ENCODE measurements at places on chromosomes 7 and 10. TPM values are rescaled to one million over a fixed set of nuclear protein-coding genes. Genes with fewer than 3 reads are reported as not detected.
A peak's percentile ranks its signal among the peaks of the same experiment; 100 is the strongest.

- DNase-seq: no peak
Measured at GRCh38 chr10:79387466-79387973, 40.3 kb downstream of the PPIF start.

DNA sequence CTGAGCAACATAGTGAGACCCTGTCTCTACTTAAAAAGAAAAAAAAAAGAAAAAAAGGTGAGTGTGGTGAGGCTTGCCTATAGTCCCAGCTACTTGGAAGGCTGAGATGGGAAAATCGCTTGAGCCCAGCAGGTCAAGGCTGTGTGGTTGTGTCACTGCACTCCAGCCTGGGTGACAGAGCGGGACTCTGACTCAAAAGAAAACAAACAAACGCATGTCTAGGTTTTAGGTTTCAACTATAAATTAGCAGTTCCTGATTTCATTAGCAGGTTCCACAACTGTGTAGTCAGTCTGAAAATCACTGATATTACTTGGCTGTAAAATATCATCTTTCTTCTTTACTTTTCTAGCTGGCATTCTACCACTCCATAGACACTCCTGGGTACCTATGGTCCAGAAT, 155.7 kb upstream of the HGF start:
- no peak for DNase-seq

- peak; percentile 61 for DNase-seq
Measured at GRCh38 chr10:52951824-52952223, 179.2 kb upstream of the MBL2 start.

GRCh38 chr7:18547509-18548187, 52.1 kb downstream of the HDAC9 start:
- no peak for DNase-seq

DNA sequence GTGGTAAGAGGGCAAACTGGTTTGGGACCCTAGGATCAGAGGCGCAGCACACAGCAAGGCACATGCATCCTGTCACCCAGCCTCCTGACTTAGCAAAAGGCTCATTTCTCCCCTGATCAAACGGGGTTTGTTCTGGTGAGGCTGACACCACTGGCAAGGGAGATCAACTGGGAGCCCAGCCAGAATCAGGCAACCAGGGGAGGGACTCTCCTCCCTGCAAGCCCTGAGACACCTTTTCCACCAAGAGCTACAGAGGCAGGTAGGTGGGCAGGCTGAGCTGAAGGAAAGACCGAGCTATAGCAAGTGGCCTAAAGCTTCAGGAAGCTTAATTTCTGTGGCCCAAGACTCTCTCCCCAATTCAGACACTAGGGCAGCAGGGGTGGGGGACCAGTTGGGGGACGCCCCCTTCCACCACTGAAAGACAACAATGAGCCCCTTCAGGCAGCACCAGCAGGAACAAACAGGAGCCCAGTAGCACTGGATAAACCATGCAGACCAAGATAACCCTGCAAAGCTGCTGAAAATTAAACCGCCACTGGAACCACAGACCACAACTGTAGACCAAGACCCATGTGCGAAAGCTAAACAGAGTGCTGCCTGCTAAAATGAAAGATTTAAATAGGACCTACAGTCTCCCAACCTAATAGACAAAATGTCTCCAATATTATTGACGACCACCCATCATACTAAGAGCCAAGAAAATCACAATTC, 27.1 kb upstream of the SAR1A start:
- no peak for DNase-seq

DNA sequence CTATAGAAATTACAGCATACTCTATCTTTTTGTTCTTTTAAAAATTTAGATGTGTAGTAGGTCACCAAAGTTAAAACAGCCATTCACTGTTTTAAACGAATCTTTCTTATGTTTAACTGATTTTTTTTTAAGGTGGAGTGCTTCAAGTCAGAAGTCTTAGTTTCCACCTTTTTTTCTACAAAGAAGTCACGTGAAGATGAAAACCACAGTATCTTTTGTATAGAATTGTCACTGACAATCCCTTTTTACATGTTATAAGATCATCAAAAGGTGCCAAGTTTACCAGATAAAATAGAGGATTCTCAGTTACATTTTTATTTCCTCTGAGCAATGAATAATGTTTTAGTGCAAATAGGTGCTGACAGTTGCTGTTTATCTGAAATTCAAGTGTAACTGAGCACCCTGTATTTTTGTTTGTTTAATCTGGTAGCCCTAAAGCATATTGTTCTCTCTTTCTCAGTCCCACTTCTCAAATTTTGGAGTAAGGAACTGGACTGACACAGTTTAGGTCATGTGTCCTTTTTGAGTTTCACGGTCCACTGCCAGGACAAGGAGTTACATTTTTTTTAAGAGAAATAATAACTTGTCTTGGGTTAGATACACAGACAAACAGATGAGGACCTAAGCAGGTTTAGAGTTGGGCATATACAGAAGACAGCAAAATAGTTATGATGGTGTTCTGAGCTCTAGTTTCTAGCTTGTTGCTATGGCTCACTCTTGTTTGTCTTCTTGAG, 233.2 kb upstream of the MBL2 start:
- no peak for DNase-seq

DNA sequence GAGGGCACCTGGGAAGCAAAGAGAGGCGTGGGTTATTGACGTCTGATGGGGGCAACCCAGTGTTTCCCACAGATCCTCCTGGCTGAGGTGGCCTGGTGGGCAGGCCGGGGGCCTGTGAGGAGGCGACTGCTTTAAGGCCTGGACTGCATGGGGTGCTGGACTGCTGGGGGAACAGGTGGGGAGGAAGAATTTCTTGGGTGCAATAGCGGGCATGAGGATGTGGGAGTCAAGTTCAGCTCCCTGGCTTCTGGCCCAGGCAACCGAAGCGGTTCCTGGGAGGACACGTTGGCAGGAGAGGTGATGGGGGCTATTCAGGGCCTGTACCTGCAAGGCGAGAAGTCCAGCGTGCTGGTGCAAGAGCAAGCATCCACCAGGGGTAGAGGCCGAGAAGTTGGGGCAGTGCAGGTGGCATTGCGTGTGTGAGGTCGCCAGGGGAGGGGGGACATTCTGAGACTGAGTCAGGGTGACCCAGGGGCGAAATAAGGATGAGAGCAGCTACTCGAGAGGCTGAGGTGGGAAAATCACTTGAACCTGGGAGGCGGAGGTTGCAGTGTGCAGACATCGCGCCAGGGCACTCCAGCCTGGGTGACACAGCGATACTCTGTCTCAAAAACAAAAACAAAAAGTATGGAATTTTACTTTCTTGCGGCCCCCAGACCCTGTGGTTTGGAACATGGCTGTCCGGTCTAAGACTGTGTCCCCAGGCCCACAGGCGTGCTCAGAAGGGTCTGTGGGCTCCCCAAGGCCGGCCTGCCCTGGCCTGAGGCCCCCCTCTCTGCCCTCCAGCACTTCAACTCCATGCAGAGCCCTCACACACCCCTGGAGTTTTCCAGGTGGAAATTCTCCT, 53.6 kb upstream of the ELN start:
- DNase-seq: no peak

DNA sequence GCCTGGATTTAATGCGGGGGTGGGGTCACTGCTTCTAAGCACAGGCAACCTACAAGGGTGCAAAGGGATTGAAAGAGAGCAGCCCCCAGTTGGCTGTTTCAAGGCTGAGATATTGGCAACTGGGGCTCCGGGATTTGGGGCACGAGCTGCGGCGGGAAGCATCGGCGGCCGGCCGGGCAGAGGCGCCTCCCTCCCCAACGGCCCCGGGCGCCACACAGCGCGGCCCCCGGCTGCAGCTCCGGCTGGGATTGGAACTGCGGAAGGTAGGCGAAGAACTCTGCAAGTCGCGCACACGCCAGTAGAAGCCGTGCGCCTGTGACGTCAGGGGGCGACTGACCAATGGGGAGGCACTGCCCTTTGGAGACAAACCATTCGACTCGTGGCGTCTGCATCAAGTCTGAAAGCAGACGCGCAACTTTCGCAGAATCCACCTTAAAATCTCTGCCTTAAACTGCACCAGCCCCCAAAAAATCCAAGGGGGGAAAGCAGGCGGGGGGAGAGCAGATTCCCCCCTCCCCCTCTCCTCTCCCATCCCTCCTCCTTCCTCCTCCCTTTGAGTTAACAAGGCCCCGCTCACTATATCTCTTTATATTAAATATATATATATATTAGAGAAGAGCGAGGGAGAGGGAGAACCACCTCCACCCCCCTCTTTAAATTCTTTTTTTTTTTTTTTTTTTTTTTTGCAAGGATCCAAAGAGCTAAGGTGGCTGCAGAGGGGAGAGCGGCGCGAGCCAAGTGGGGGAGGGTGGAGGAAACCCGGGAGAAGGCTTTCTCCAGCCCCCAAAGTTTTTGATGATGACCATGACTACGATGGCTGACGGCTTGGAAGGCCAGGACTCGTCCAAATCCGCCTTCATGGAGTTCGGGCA, at the start of gene DLX6:
TSS of gene DLX6 (plus strand) at position 371 of the 872 bp plus-strand sequence. CDS start at position 796, 425 bp downstream.
- DNase-seq: no peak

DNA sequence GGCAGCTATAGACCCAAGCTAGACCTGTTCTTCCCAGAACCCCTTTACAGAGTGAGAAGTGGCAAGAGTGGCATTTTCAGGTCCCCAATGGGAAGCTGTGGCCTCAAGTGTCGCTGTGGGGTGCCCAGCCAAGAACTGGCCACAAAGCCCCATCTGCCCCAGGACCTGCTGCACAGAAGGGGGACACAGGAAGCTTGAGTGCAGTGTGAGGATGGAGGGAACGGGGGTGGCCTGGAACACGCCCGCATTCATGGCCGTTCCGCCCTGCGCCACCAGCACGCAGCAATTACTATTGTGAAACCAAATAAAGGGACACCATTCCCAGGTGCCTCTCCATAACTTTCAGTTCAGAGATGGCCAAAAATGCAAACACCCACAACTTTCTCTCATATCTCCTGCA, 237.6 kb upstream of the TCERG1L start:
- DNase-seq: no peak

DNA sequence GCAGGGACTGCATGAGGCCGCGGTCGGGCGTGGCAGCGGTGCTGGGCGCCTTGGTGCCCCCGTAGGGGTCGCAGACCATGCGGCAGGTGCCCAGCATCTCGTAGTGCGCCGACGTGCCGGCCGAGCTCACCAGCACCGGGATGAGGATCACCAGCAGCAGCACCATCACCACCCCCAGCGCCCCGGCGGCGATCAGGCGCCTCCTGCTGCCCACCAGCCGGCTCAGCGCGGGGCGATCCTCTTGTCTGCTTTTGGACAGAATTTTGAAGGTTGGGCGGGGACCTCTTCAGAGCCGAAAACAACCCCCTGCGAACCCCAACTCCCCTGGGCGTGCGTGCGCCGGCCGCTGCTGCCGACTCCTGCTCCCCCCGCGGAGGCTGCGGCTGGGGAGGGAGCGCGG, 779 bp downstream of the C1QL3 start:
- DNase-seq: peak; percentile 56

DNA sequence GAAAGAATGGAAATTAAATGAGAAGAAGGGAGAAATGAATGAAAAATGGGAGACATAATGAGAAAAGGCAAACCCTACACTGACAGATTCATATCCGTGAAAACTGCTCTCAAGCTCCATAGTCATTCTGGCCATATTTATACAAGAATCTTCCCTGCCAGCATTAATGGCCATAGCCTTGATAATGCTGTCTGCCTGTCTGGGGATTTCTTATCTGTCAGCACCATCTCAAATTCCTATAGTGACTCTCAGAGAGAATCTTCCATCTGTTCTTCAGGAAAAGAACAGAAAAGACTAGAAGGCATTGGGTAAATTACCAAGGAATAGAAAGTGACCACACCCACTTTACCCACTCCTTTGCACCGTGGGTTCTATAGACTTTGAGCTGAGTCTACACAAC, 295.9 kb downstream of the PLXNA4 start:
- DNase-seq: no peak

- no peak for DNase-seq
Measured at GRCh38 chr10:114593240-114593792, 64.8 kb downstream of the ABLIM1 start.

GRCh38 chr7:111043561-111043960, 47.4 kb upstream of the LRRN3 start:
- no peak for DNase-seq

DNA sequence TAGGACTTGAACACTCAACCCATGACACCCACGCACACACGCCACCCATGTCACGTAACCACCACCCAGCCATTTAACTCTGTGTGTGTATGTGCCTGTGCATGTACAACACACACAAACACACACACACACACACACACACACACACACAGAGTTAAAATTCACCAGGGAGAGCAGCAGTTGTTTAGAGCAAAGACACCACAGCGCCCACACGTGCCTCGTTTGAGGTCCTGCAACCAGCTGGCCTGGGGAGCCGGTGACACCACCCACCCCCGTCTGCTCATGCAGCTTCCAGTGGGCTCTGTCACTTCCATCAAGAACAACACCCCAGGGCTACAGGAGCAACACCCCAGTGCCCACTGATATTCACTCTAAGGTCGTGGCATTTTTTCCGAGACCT, 97.4 kb downstream of the ELFN1 start:
- peak; percentile 48 for DNase-seq

- no peak for DNase-seq
Measured at GRCh38 chr10:92719991-92720830, 30.5 kb downstream of the HHEX start.

DNA sequence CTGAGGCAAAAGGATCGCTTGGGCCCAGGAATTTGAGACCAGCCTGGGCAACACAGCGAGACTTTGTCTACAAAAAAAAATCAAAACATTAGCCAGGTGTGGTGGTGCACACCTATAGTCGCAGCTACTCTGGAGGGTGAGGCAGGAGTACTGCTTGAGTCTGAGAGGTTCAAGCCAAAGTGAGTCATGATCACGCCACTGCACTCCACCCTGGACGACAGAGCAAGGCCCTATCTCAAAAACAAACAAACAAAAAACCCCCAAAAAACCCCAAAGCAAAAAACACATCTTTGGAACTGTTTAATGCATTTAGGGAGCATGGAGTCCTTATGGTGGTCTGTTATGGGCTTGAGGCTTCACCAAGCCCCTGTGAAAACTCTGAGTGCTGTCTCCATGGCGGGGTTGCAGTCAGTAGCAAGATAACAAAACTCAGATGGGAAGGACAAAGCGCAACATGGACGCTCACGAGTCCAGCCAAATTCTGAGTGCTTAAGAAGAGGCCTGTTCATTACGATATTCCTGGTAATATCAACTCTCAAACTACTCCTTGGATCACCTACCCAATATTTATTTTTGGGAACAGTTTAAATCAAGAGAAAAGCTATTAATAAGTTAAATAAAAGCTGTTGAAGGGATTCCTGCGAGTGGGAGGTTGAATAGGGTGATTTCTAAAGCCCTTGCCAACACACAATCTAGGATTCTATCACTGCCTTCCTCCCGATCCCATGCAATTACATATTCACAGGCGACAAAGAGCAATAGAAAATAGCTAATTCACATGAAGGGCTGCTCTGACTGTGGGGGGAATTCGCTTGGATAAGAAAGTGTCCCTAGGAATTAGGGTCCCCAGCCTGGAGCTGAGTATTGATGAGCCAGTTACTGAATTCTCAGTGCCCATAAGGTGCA, 123.3 kb downstream of the HIPK2 start:
- DNase-seq: no peak

Gene NEUROG3
- total RNA-seq: not detected

Gene CHAT
- not detected for total RNA-seq

Gene SH2B2
- 39.2 TPM for total RNA-seq

Gene IRF5
- total RNA-seq: 11.5 TPM

Gene CYP2E1
- 0.61 TPM for total RNA-seq

Gene DNAH11
- not detected for total RNA-seq
